Renal cortical epithelial cell (primary cell): ENCODE measurements at places on chromosomes 12 and 14. TPM values are rescaled to one million over a fixed set of nuclear protein-coding genes. Genes with fewer than 3 reads are reported as not detected.
A peak's percentile ranks its signal among the peaks of the same experiment; 100 is the strongest.

GRCh38 chr12:9650151-9650576, 19.3 kb upstream of the CLEC2D start:
- peak; percentile 29 for DNase-seq

DNA sequence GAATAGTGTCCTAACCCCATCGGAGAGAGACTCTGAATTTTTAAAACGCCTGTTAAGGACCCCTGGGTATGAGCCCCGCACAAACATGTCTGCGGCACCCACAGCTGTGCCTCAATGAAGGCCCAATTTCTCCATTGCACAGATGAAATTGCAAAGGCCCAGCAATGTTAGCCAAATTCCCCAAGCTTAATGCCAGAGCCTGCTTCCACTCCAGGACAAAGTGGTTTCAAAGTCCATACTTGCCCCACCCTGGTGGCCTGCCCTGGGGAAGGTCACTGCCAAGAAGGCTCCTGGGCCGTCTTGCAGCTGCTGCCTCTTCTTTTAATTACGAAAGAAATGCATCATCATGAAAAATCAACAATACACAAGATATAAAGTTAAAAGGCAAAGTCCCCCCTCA, 1179.7 kb downstream of the VRK1 start:
- no peak for DNase-seq

GRCh38 chr12:116346741-116347140, 69.2 kb upstream of the MED13L start:
- peak; percentile 74 for DNase-seq

GRCh38 chr14:105844810-105845724, 318.7 kb downstream of the TMEM121 start:
- DNase-seq = no peak

Gene ACSM4
- not detected in 2 replicates for total RNA-seq
